Kidney capillary endothelial cell (primary cell): ENCODE measurements at places on chromosomes 7 and 10.

DNA sequence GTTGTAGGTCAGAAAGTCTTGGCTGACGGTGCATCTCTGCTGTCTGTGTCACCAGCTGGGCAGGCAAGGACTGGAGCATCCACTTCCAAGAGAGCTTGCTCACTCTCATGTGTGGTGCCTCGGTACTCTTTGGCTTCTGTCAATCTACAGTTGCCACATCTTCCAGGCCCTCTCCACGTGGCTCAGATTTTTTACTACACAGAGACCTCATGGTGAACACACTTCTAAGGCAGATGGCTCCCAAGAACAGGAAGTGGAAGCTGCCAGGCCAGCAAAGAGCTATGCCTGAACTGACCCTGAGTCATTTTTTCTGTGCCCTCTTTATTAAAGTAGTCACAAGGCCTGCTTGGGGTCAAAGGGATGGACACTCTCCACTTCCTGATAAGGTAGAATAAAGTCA lies 351.5 kb upstream of the AUTS2 start:
- DNase-seq, result no peak

- DNase-seq, result no peak
Measured at GRCh38 chr10:99539820-99540219, 7.1 kb downstream of the NKX2-3 start.

DNA sequence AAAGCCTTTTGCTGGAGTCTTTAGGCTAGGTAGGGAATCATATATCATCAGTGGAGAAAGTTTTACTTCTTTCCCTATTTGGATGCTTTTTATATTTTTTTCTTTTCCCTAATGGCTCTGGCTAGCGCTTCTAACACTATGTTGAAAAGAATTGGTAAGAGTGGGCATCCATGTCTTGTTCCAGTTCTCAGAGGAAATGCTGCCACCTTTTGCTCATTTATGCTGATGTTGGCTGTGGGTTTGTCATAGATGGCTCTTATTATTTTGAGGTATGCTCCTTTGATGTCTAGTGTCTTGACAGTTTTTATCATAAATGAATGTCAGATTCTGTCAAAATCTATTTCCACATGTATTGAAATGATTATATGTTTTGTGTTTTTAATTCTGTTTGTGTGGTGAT lies 1544.1 kb downstream of the REEP3 start:
- DNase-seq, result no peak

- no peak for DNase-seq
Measured at GRCh38 chr10:11397980-11398580, 213.4 kb downstream of the USP6NL start.

DNA sequence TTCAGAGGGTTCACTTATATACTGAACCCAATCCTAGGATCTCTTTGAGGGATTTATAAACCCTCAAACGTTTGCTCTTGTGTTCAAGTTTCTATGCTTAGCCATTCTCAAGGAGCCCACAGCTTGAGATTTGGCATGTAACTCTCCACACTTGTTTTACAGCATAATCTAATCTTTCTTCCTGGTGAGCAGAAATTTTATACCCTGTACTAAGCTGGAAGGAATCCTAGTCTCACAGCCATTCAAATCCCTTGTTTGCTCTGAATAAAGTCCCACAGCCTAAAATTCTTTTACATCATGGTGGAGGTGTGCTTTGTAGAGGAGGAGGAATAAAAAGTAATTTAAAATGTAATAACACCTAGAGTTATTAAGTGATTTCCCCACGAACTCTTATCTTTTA lies 5.3 kb upstream of the AGR2 start:
- no peak for DNase-seq

- no peak for DNase-seq
Measured at GRCh38 chr10:122323941-122324675, 50.4 kb upstream of the PLEKHA1 start.

GRCh38 chr10:60916025-60916424 lies 28.0 kb downstream of the RHOBTB1 start:
- DNase-seq, result no peak

DNA sequence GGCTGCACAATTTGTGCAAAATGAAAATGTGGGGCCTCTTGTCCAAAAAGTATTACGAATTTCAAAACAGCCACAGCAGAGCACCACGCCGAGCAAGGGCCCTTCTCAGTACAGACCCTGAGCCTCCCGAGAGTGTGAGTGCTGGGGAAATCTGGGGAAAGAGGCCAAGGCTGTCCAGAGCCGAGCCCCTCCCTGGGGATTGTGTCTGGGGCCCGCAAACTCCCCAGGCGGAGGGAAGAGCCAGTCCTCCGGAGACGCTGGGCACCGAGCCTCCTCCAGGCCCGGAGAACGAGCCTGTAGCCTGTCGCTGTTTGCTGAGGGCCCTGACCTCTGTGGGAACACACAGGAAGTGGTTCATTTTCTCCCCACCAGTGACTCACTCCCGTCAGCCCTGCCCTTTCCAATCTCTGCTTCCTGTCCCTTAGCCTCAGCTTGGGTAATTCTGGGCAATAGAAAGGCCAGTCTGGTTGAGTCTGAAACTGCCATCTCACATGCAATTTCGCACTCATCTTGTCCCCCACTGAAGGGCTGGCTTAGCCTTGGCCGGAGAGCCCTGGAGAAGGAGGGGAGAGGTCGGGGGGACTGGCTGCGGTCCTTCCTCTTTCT lies 19.5 kb upstream of the GNA12 start:
- peak; percentile 96 for DNase-seq

- DNase-seq, result no peak
Measured at GRCh38 chr7:3194501-3195141, 106.4 kb upstream of the SDK1 start.

- no peak for DNase-seq
Measured at GRCh38 chr10:44558521-44558920, 173.6 kb upstream of the CXCL12 start.

DNA sequence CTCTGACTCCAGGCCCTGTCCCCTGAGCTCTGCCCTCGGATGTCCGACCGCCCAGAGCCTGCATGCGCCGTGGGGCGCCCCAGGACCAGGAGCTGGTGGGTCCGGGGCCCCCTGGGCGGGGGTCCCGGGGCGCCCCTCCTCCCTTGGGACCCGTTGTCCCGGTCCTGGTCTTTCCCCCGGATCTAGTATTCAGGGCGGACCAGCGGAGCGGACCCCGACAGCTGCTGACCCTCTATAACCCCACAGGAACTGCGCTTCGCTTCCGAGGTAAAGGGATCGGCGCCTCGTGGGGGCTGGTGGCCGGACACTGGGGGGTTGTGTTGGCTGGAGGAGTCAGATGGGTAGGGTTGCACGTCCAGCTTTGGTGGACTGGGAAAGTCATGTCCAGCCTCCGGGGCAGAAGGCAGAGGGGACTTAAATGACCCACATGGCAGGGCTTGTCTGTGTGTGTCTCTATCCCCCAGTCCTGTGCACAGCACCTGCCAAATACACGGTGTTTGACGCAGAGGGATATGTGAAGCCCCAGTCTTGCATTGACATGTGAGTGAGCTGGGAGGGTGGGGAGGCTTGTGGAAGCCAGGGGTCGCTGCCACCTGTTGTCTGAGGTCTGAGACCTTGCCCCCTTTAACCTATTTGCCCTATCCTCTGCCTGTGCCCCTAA lies 520 bp downstream of the MOSPD3 start:
- no peak for DNase-seq

GRCh38 chr10:46001187-46001756 lies 29.0 kb downstream of the TIMM23 start:
- no peak for DNase-seq

- DNase-seq, result no peak
Measured at GRCh38 chr7:43769791-43770465, 11.4 kb downstream of the BLVRA start.

DNA sequence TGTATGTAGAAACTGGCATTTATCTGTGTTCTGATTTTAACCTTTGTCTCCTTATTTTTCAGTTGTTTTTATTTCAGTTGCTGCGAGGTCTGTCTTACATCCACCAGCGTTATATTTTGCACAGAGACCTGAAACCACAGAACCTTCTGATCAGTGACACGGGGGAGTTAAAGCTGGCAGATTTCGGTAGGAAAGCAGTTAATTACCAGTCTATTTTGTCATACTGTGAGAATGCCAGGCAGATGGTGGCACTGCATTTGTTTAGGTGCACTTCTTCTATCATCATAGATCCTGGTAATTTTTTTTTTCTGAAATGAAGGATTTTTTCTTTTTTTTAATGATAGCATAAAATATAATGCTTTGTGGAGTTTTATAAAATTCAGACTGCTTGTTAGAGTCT lies 321.4 kb downstream of the CDK14 start:
- DNase-seq, result no peak

GRCh38 chr7:134865001-134865845 lies 85.8 kb downstream of the CALD1 start:
- peak; percentile 37 for DNase-seq

DNA sequence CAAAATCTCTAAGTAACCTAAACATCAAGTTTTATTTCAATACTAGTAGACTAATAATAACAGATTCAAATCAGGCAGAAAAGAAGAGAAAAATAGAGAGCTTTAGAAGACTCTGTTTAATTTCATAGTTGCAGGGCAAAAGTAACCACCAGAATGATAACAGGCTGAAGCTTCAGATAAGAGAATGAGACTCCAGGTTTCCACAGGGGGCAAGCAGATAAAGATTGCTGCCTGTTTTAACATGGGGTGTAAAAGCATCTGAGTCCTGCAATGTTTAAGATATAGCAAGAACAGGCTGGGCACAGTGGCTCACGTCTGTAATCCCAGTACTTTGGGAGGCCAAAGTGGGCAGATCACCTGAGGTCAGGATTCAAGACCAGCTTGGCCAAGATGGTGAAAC lies 11.0 kb downstream of the CROT start:
- no peak for DNase-seq

DNA sequence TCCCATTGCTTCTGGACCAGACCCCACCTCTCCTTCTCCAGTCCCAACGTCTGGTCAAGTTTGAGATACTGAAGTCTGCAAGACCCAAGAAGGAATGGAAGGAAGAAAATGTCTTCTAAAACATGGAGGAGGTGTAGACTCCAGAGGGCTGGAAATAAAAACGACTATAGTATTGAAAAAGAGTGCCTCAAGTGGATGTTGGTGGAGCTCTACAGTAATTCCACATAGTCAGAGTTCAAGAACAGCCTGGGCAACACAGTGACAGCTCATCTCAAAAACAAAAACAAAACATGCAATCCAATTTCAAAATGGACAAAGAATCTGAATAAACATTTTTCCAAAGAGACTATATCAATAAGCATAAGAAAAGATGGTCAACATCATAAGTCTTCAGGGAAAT lies 2.3 kb upstream of the PCGF6 start:
- DNase-seq, result no peak
